ENCODE measurements at places on chromosomes 2 and 18. TPM values are rescaled to one million over a fixed set of nuclear protein-coding genes. Genes with fewer than 3 reads are reported as not detected.

The LAMA1 gene
- 96.1 TPM for total RNA-seq

The PTPN18 gene
- total RNA-seq = 31.3 TPM

The IL36A gene
- not detected for total RNA-seq

The CAB39 gene
- total RNA-seq = 43.7 TPM

The GALNT5 gene
- total RNA-seq = 0.20 TPM

The NPC1 gene
- 68.3 TPM for total RNA-seq

DNA sequence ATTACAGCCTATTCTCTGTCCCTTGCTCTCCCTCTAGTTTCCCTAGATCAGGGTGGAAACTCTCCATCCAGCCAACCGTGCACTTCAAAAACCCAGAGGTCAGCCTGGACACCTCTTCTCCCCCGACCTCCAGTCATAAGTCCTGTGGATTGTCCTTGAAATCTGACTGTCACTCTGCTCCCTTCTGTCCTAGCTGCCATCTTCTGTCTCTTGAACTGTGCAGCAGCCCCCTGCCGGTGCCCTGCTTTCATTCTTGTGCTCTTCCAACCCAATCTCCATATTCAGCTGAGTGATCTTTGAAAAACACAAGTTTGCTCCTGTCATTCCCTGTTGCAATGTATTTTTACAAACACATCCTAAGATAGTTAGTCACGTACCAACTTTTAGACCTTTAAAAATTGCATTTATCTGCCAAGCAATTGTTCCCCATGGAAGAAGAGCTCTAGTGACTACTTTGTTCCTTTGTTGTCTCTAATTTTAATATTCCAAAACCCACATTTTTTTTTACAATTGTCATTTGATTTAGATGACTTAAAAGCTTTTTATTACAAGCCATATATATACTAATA lies 254.3 kb downstream of the CAMKMT start:
- DNase-seq = peak; percentile 2

DNA sequence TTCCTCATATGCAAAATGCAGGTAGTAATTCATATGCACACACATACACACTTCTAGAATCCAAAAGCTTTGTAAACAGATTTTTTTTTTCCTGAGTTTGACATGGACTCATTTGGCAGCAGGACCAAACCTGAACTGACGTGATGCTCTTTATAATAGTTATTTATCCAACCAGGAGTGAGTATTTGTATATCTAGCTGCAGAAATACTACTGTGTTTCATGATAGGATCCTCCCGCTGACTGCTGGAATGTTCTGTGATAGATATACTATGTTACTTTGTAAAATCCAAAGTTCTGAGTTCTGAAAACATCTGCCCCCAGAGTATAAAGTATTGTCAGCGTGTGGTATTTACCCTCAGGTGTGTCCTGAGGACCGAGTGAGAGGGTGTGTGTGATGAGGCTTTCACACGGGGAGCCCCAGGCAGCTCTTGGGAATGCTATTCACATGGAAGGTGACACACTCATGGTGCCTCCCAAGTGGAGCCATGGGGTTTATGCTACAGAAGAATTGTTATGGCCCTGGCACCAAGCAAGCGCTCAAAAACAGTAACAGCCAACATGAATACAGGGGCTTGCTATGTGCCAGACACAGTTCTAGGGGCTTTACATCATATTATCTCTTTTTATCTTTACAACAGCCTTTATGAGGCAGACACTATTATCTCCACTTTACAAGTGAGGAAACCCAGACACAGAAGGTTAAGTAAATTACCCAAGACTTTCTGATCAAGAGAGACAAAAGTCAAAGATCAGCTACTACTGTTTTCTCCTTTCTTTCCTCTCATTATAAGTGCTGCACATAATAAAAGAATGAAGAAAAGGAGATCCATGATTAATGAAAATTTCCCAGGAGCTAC lies 16.7 kb upstream of the TXNDC2 start:
- DNase-seq = no peak

DNA sequence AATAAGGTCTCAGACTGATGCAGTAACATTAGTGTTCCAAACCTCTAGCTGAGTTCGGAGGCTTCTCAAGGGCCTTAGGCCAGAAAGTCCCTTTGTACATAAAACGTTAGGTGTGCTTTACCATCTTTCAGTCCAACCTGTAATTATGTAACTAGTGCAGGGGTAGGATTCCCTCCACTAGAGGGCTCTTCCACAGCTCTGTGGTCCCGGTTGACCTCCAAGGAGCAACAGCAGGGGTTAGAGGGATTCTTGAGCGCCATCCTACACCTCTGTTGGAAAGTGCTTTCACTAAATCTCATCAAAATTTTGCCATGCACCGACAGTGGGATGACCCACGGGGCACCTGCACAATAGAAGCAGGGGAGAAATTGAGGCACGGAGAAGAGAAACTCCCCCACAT lies 155.8 kb upstream of the LRP1B start:
- peak; percentile 5 for DNase-seq

DNA sequence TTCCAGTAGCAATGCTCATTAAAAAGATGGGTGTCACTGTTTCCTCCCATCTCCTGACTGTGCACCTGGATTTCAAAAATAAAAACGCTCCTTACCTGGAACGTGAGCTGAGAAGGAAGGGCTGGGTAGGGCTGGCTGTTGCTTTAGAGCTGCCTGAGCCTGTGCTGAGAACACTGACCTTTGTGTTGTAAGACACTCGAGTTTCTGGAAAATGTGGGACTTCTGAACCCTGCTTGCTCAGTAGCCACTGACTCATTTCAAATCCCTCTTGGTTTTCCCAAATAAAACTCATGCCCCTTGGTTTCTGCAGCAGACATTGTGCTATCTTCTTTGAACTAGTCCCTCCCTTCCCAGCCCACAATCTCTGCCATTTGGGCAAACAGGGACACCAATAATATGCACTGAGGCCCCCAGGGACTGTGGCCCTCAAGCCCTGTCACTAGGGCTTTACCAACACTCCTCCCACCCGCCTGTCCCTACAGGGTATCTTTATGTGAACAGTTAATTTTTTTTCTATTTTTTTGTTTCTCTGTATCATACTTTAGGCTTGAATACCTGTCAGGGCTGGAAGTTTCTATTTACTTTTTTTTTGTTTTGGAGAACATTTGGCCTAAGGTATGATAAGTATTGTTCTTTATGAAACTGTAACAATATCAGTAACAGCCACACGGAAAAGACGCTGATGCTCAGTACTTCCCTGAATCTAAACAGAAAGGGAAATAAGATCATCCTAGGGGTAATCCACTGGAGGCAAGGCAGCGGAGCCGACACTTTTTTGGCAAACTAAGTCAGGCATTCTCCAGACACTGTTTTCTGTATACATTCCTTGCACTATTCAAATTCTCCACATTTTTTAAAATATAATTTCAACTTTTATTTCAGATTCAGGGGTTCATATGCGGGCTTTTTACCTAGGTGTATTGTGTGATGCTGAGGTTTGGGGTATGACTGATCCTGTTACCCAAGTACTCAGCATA lies 280.2 kb downstream of the STK39 start:
- no peak for DNase-seq

DNA sequence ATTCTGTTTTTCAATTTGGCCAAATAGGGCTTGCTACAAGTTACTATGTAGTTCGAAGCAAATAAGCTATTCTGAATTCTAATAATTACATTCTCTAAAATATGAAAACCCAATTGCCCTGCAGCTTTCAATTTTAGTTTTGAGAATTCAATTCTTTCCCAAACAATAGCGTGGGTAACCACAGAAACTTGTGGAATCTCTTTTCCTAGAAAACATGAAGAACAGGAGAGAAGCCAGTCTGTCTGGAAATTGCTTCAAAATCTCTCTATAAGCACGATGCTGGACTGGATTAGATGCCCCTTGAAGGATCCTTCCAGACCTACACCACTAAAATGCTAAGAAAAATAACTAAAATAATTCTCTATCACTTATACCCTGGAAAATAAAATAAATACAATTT lies 115.0 kb downstream of the THADA start:
- no peak for DNase-seq

DNA sequence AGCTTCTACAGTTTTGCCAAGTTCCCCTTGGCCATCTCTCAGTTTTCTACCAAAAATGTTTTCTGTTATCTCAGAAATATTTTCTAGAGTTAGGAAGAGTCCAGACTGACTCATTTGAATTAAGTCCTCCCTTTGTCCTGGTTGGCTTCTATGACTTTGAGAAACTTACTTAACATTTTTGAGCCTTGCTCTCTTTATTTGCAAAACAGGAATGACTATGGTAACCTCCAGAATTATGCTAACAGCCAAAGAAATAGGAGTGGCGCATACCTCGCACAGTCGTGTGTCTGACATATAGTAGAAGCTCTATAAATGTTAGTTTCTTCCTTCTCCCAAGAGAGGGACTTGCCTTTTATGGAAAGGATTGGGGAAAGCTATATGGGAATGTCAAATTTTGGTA lies 841.1 kb downstream of the TSN start:
- DNase-seq = no peak

- DNase-seq = no peak
These were observed 212.4 kb upstream of the CWC22 start for GRCh38 chr2:180219491-180219890.

DNA sequence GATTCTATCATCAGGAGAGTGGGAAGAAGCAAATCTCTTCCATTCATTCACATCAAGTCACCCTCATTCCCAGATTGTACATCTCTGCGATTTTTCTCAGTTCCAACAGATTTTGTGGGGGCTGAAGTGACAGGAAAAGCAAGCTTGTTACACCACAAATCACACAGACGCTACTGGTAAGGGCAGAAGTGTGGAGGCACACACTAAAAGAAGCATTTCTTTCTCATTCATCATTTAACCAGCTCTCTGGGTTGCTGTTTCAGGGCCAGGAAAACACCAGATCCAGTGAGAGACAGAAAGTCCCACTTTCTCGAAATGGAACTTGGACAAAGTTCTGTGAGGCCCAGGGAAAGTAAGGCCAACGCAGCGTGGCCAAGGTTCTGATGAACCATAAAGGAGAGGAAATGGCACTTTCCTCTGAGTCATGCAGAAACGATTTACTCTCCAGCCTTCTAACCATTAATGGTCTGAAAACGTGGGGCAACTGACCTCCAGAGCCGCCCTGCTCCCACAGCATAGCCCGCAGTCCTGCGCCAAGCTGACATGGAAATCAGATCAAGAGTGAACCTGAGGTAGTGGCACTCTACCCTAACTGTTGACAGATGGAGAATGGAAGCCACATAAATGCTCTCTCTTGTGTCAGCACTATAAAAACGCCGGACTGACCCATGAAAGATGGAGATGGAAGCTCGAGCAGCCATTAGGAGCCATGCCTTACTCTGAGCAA lies 191.0 kb downstream of the C1D start:
- no peak for DNase-seq

GRCh38 chr2:127563458-127564428 lies 28.3 kb downstream of the MYO7B start:
- DNase-seq = no peak

GRCh38 chr2:202023198-202023903 lies 10.3 kb upstream of the FZD7 start:
- DNase-seq = no peak

DNA sequence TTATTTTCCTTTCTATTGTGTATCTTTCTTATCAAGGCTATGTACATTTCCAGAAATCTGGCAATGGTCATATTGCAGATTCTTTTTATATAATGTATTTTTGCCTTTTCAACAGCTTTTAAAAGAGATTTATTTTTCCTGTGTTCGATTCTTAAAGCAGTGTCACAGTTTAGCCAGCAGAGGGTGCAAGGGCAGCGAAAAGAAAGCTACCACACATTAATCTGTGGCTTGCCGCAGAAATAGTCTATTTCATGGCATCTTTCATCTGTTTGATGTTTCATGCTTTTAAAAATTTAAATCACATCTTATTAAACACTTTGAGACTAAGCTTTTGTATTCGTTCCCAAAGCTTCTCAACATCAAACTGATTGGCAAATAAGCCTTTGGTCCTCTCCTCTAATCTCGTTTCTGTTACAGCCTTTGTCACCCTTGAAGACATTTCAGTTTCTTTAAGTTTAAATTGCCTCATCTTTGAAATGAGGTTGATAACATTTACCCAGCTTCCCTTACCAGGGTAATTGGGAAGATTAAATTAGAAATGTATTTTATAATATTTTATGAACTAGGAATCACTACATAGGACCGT lies 73.3 kb downstream of the PIK3C3 start:
- peak; percentile 9 for DNase-seq

- no peak for DNase-seq
These were observed 47.2 kb upstream of the STON1 start for GRCh38 chr2:48482769-48483168.

DNA sequence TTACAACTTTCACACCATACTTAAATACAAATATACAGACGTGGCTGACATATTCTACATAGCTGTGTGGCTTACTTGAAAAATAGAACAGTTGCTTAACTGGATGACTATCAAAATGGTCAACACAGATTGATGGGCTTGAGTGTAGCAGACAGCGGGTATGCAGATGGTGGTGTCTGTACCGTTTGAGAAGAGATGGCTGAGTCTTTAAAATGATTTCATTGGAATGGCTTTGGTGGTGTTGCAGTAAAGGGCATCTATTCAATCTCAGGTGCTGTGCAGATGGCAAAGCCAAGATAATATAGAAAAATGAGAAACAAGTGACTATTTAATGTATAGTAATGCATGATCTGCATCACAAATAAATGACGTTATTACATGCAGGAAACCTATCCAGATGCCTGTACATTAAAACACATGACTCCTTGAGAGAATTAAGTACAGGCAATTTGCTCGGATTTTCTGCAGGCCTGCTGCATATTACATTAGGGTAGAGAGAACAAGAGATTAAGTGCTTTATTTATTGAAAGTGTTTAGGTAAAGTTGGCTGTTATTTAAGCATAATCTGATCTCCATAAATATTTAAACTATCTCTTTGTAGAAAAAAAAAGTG lies 68.5 kb downstream of the AGPS start:
- DNase-seq = no peak

GRCh38 chr2:239594019-239594771 lies 193.4 kb upstream of the HDAC4 start:
- DNase-seq = no peak

- DNase-seq = no peak
These were observed 1000.2 kb downstream of the TDRD15 start for GRCh38 chr2:22124003-22124402.

Data from neural crest cell (in vitro differentiated cells).